HL-60 (cell line): ENCODE measurements at places on chromosomes 11 and 22.

DNA sequence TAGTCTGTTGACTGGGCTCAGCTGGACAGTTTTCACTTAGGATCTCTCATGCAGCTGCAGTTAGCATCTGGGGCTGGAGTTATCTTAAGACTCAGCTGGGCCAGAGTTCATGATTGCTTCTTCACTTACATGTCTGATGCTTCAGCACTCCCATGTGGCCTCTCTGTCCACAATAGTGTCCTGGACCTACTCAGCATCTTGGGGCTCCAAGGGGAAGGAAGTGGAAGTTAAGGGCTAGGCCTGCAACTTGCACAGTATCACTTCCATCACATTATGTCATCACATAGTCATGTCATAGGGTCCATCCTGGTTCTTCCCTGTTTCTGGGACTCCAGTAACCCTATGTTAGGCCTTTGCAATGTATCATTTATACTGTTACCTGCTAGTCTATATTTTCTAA lies 115.9 kb downstream of the C11orf65 start:
- DNase-seq: no peak

GRCh38 chr22:16783930-16784354 lies 41.3 kb downstream of the XKR3 start:
- DNase-seq: no peak

DNA sequence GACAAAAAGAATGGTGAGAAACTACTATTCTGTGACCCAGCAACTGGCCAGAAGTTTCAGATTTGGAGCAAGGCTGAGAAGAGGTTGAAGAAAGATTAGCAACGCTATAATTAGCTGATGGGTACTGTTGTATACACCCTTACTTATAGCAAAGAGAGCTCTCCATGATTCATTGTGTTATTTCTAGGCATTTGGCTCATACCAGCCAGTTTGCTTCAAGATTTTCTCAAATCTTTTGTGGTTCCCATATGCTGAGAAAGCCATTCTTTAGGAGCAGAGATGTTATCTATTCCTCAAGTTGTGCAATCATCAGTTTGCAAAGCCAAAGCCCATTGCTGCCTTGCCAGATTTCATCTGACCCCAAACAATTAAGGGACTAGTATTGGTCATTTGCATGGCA lies 179.4 kb downstream of the ETS1 start:
- DNase-seq: no peak

GRCh38 chr11:6443269-6444003 lies 2.6 kb upstream of the HPX start:
- DNase-seq: peak; percentile 38

DNA sequence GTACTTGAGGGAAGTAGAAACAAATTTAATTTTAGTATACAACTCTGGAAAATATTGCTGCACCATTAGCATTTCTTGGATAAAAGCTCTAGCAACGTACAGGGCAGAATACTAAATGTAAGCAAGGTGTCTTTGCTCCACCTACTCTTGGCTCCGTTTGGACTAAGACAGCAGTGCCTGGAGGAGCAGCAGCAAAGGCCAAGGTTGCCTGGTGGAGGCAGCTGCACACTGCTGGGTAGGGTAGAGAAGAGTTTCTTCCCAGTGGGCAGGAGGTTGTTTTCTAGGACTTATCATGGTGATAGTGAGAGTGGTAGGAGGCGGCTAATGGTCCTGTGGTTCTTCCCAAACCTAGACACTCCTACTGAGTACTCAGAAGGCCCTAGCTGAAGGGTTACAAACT lies 2.2 kb upstream of the OR8D4 start:
- no peak for DNase-seq

DNA sequence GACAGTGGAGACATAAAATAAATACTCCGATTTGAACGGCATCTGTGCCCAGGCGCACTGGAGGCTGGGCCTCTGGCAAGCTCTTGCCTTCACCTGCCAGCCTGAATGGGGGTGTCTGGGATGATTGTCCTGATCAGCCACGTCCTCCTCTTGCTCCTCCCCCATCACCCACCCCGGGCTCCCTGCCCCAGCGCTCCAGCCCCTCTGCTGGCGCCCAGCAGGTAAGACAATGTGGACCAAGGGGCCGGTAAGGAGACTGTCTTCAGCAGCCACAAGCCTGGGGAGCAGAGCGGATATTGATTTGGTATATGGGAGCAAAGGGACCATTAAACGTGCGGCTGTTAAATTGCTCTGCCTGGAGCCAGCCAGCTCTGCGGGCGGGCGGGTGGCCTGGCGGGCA lies 24.9 kb downstream of the WNT11 start:
- no peak for DNase-seq

DNA sequence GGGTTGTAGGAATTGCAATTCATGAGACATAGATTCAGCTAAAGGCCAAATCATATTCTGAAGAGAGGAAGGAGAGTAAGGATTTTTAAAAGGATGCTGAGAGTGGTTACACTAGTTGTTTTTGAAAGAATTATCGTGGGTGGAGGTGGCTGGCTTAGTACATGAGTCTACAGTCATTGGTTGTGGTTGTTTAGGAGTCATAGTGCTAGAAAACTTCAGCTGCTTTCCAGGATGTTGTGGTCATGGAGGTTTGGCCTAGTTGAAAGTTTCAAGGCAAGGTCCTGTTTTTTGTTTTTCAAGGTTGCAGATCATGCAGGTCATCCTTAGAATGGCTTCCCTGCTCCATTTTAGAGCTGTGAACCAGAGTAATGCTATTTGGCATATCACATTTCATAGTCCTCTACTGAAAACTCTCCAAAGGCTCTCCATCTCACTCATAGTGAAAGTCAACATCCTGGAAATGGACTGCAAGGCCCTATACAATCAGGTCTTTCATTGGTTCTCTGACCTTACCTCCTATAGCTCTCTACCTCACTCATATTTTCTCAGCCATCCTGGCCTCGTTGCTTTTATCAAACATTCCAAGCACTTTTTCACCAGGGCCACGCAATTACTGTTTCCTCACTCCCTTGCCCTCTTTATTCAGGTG lies 26.1 kb upstream of the ZBTB44 start:
- no peak for DNase-seq

DNA sequence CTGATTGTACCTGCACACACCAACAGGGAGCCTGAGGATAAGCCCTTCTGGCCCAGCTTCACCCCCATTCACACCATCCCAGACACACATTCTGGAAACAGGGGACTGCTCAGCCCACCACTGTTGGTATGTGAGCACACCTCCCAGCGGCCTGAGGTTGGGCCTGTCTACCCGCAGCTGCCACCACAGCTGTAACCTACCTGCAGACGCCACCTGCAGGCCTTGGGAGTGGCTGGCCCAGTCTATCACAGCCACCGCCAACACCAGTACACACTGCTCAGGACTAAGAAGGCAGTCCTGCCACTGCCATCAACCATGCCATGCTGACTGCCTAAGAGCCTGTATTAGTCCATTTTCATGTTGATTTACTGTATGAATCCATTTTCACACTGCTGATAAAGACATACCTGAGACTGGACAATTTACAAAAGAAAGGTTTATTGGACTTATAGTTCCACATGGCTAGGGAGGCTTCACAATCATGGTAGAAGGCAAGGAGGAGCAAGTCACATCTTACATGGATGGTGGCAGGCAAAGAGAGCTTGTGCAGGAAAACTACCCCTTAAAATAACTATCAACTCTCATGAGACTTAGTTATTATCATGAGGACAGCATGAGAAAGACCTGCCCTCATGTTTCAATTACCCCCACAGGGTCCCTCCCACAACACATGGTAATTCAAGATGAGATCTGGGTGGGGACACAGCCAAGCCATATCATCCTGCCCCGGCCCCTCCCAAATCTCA lies 30.6 kb downstream of the RSF1 start:
- DNase-seq: no peak

DNA sequence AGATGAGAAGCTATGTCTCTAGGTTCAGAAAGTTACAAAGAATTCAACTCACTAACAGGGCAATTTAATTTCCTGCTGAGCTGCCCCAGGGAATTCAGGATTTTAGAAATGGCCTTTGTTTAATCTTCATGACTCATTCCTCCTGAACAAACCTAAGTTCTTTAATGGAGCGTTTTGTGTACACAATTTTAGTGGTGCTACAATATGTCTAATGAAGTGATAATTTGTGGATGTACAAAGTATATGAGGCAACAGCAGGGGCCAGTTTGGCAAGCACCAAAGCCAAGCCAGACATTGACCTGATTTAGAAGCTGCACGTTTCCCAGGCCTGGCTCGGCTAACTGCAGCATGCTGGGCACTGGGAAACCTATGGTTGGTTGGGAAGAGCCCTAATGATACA lies 34.4 kb upstream of the HEPHL1 start:
- no peak for DNase-seq

- no peak for DNase-seq
Observed at GRCh38 chr22:25829808-25830777, 88.1 kb downstream of the MYO18B start.

DNA sequence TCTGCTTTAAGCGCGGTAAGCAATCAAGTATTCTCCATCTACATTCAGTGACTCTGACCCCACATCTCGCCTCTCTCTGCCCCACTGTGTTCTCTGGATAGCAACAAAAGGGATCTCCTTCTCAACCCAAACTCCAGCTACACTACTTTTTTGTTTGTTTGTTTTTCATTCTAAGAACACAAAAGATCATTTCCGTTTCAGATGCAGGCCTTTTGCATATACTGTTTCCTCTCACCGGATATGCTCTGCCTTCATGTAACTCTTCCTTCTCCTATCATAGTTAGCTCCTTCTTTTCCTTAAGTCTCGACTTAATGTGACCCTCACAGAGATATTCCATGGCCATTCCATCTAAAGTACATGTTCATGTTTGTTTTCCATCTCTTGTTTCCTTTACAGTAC lies 179.8 kb upstream of the MTMR2 start:
- no peak for DNase-seq

DNA sequence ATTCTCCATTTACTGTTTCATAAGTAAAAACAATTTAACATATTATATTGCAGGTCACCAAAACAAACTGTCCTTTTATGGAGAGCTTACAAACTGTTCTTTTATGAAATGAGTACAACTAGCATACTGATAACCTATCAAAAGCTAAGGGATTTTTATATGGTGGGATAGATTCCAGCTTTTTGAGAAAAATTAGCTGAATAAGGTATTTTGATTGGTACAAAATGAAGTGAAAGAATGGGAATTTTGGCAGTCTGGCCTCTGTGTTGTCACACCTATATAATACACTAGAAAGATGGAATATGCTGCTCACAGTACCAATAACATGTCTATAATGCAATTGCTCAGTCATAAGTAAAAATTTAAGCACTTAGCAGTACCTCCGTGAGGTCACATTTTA lies 11.4 kb downstream of the TRAF6 start:
- DNase-seq: no peak

DNA sequence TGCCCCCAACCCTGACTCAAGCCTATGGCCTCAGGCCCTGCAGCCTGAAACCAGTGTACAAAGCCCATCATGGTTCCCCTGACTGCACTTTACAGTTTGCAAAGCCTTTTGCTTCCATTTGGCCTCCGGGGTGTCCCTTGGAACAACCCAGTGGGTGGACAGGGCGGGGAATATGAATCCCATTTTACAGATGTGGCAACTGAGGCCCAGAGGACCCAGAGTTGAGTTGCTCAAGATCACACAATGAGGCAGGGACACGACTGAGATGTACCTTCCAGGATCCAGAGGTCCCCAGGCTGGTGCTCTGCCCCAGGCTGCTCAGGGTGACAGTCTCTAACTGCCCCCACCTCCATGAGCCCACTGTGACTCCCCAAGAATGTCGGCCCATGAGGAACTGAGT lies 5.4 kb upstream of the POLDIP3 start:
- no peak for DNase-seq

GRCh38 chr11:117045196-117045595 lies 53.0 kb downstream of the SIK3 start:
- no peak for DNase-seq

GRCh38 chr11:121881806-121882205 lies 234.2 kb downstream of the BLID start:
- no peak for DNase-seq

GRCh38 chr11:29051935-29052334 lies 943.7 kb downstream of the METTL15 start:
- no peak for DNase-seq

DNA sequence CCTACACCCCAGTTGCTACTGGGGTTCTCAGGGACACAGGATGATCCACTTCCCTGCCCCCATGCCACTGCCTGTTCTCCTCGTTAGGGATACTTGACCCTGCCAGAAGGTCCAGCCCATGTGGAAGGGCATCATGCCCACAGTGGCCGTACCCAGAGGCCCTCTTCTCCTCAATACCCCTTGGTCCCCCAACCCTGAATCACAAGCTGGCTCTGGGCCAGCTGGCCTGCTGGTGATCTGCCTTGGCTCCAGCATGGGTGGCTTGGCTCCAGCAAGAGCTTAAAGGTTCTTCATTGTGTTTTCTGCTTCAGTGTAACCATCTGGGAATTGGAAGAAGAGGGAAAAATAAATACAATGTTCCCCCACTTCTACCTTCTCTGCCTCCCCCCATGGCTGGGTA lies 11.1 kb upstream of the TPBGL start:
- DNase-seq: no peak

GRCh38 chr11:68137833-68138232 lies 16.6 kb upstream of the CHKA start:
- DNase-seq: no peak
